RCC 7860 (cell line): ENCODE measurements at places on chromosomes 6 and 20.

GRCh38 chr6:73519926-73520687 lies 725 bp downstream of the EEF1A1 start:
- peak; percentile 58 for DNase-seq

DNA sequence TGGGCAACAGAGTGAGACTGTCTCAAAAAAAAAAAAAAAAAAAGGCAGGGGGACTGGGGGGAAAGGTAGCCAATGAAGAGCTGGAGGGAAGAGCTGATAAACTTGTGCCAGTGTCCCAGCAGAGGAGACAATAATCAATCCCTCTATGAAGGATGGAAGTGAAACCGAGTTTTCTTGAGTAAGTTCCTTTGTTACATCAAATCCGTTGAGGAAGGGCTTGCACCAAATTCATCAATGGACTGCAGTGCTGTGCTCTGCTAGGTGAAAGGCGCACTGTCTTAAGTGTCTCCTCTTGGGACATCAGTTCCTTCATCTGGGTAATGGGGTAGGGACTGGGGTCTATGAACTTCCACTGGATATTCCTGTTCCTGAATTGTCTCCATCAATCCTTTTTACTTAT lies 3.0 kb upstream of the CRIP3 start:
- no peak for DNase-seq

DNA sequence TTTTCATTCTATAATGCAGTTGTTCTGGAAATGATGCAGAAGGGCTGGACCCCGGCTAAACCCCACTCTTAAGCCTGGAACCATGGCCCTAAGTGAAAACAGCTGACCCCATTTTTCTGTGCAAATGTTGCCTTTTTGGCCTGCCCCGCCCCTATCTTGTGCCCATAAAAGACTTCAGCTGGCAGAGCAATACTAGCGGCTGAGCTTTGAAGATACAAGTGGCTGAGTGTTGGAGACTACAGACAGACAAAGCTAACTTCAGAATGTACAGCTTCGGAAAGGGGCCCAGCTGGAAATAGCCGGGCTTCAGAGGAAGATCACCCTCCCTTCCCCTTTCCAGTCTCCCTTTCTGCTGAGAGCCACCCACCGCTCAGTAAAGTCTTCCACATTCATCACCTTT lies 258.6 kb upstream of the SPTLC3 start:
- DNase-seq, result no peak

DNA sequence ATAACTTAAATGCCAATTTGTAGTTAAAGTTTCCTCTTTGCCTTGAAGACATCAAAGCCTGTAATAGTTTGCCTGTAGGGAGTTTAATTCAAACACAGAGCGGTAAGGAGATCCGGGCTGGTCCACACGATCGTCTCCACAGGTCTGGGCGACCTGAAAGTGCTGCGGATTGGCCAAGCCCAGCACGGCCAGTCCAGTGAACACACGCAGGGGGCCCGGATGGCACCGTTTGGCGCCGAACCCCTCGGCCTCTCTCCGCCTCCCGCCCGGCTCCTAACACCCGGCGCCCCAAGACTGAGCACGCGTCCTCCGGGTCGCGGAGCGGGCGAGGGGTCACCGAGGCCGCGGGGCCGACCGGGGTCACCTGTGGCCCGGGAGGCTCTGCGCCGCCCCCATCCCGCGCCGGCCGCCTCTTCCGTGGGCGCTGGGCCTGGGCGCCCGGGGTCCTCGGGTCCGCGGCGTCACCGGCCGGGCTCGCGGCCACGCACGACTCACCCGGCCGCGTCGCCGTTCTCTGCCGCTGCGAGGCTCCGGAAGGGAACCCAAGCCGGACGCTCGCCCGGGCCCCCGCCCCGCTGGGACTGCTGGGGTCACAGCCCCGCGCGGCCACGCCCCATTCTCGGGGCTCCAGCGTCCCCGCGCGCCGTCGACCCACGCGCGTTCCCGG lies 481 bp downstream of the SERPINB6 start:
- peak; percentile 36 for DNase-seq
